ENCODE measurements at places on chromosomes 3 and 15.

- DNase-seq: no peak
Measured at GRCh38 chr15:79924379-79924778, 27.6 kb upstream of the MTHFS start.

- DNase-seq: no peak
Measured at GRCh38 chr3:806006-806405, 286.8 kb upstream of the CNTN6 start.

- no peak for DNase-seq
Measured at GRCh38 chr15:64222573-64223366, 59.9 kb upstream of the PPIB start.

GRCh38 chr15:23877502-23878412, 190.7 kb upstream of the NDN start:
- no peak for DNase-seq

DNA sequence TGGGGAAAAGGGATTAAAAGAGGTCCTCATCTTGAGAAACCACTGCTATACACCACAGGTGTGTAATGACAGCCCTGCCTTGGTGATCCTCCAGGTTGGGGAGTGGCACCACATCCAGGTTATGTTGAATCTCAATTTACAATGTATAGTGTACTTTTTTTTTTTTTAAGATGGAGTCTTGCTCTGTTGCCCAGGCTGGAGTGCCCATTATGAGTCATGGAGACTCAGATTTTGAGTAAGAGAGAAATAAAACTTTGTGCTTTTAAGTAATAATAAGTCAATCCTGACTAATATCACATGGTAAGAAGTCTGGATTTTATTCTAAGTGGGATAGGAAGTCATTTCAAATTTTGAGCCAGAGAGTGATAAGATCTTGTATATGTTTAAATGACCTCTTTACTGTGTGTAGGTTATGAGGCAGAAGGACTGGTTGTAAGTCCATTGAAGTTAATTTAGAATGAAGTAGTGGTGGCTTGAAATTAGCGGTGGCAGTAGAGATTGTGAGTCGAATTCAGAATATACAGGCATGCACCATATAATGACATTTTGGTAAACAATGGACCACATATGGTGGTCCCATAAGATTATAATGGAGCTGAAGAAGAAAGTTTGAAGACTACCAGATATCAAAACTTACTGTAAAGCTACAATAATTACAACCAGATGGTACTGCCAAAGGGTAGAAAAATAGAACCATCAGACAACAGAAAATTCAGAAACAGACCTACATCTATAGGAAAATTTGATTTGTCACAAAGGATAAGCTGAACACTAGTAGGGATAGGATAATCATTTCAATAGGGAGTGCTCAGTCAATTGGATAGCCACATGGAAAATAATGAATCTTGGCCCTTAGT, 20.7 kb downstream of the POPDC2 start:
- DNase-seq: no peak

DNA sequence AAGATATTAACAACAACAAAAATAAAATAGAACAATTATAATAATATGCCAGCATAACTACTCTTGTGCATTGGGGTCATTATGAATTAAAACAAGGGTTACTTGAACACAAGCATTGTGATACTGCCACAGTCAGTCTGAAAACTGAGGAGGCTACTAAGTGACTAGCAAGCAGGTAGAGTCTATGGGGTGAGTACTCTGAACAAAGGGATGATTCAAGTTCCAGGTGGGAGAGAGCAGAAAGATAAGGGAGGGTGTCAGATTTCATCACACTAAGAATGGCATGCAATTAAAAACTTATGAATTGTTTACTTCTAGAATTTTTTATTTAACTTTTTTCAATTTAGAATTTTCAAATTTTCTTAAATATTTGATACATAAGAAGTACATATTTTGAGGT, 754.4 kb upstream of the GOLIM4 start:
- no peak for DNase-seq

Measured in cerebellar nuclear complex (tissue), 1 donor.